ENCODE measurements at places on chromosomes 6 and 20.

DNA sequence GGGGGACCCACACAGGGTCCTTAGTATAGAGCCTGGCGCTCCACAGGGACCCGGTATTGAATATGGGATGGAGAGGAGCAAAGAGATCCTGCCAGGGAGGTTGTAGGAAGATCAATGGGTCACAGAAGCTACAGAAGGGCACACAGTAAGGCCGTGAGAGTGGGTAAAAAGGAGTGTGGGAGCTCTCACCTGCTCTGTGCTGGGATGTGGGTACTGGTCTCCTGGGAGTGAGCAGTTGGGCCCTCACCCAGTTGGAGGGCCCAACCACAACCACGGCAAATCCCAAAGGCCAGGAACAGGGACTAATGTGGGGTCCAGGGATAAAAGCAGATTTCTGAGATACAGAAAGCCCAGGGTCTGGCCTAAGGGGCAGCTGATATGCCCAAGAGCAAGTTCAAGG is 73.4 kb upstream of the RNF24 start:
- no peak for DNase-seq

DNA sequence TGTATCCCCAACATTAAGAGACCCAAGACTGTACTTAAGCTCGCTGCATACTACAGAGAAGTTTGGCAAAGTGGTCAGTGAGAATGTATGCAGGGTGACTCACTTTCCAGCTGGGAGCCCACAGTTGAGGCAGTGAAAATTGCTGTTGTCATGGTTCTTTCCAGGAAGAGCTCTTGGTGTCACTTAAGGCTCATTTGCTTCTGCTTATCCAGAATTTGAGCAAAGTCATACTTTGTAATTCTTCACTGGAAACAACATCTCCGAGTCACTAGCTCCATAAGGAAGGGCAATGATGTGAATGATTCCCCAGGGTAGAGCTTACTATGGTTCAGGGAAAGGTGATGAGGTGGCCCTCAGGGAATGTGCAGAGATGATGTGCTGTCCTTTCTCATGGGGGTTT is 65.4 kb upstream of the FBXL4 start:
- peak; percentile 92 for DNase-seq

- DNase-seq = no peak
Observed at GRCh38 chr6:135990439-135990838, 138.9 kb downstream of the PDE7B start.

- no peak for DNase-seq
Observed at GRCh38 chr20:32289661-32290431, 12.4 kb downstream of the KIF3B start.

- no peak for DNase-seq
Observed at GRCh38 chr6:42762426-42762859, 16.5 kb upstream of the TBCC start.

DNA sequence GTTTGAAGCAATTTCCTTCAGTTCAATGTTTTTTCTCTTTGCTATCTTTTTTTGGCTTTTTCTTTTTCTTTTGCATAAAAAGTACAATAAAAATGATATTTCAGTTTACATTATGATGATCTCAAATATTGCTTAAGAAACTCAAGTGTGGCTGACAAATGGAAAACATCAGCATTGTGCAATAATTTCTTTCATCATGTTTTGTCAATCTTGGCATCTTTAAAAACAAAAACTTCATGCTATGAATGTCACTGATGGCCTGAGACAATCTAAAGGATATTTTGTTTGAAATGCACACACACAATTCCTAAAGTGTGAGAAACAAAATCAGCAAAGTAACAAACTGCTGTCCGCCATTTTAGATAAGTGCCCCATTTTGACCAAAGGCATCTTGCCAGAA is 13.9 kb upstream of the MTCL3 start:
- DNase-seq = no peak

- no peak for DNase-seq
Observed at GRCh38 chr6:77324866-77325265, 138.4 kb downstream of the HTR1B start.

- DNase-seq = no peak
Observed at GRCh38 chr20:48698507-48699267, 129.1 kb downstream of the PREX1 start.

DNA sequence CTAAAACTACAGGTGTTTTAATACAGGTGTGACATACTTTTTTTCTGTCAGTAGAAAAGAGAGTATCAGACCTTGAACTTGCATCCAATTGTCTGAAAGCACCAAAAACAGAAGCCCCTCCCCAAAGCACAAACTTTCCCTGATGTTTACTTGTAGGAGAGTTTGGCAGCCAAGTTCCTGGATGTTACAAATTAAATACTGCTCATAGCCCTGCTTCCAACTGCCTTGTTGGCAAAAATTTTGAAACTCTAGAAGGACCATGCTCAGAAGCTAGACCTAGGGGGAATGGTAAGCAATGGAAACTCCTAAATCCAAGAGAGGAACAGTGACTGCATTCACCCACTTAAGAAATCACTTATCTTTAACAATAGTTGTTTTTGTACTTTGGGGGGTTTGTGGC is 17.0 kb upstream of the ARG1 start:
- no peak for DNase-seq

- no peak for DNase-seq
Observed at GRCh38 chr20:19275038-19275629, 62.7 kb downstream of the SLC24A3 start.

- peak; percentile 37 for DNase-seq
Observed at GRCh38 chr20:56755201-56755600, 126.1 kb downstream of the TFAP2C start.

DNA sequence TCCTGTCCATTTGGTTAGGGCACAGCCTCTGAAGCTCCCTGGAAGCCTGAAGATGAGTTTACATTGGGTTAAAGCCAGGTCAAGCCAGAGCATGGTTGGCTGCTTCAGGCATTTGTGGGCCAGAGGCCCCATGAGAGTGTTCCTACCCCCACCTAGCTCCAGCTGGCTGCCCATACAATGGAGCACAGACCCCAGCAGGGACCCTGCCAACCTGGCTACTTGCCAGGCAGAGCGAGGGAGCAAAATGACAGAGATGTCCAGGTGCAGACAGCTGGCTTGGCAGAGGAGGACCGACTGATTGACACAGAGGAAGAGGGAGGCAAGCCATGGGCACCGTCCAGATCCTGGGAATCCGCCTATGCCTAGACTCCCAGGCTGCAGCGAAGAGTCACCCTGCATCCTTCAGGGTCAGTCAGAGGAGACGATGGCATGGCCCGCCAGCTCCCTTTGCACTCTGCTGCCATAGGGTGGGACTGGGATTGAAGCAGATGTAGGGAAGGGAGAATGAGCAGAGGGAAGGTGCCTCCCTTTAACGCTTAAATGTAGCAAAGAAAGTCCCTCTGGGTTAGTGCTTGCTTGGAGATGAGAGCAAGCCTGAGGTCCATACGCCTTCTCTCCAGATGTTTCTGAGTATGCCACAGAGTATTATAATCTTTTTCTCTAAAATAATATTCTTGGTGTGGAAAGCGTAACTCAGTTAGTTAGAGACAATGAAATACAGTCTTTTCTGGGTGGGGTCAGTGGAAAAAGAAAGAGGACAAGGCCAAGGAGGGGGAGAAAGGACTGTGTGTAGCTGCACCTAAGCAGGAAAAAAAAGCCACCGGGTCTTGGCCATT is 77.6 kb upstream of the FYN start:
- DNase-seq = no peak

DNA sequence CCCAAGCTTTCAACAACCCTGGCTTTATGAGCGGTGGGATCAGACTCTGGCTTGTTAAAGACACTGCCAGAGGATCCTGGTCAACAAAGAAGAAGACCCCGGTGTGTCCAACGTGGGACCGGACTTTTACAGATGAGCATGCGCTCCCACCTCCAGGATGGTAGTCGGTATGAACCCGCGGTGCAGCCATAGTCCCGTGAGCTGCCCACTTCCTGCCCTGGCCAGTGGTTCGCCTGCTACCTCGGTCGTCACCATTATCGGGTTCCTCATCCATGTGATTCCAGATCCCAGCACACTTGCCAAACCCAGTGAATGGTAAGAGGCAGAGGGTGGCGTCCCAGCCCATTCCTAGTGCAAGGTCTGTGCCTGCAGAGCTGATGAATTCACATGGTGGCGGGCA is 112.7 kb downstream of the AGPAT4 start:
- DNase-seq = no peak

Measured in mesenchymal stem cell (in vitro differentiated cells and primary cell).